ENCODE measurements at places on chromosomes 7 and 10. TPM values are rescaled to one million over a fixed set of nuclear protein-coding genes. Genes with fewer than 3 reads are reported as not detected.

The TUBB8 gene
- not detected for total RNA-seq

- no peak for DNase-seq
Observed at GRCh38 chr7:620056-620455, 100.4 kb upstream of the PDGFA start.

DNA sequence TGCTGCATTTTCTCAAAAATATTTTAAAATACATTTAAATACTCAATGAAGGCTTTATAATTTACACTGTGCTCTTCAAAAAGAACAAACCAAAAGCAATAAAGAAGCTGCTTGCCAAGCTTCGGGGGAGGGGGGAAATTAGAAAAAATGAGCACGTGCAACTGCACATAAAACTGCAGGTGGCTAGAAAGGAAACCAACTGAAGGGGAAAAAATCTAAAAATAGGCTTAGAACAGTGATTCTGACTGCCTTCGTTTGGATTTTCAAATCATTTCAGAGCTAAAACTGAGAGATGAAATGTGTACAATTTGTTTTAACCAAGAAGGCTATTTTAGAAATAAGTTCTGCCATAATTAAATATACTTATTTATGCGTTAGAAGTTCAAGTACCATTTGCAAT, 61.4 kb downstream of the ABI1 start:
- no peak for DNase-seq

GRCh38 chr7:111960984-111961383, 245.2 kb downstream of the DOCK4 start:
- DNase-seq = no peak

- no peak for DNase-seq
Observed at GRCh38 chr7:50664937-50665336, 99.7 kb upstream of the DDC start.

DNA sequence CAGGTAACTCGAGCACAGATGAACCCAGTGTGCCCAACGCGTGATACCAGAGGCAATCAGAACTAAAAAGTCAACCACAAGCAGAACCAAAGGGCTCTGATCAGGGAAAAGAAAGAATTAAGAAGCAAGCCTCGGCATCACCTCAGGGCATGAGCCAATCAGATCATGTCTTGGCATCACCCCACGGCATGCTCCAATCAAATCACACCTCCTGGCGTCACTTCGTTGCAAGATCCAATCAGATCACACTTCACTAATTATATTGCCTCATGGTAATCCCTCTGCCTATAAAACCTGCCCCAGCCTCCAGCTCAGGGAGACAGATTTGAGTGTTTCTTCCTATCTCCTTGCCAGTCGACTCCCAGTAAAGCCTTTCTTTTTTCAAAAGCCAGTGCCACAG, 46.8 kb downstream of the TYW1B start:
- DNase-seq = no peak
